Lung microvascular endothelial cell (primary cell): ENCODE measurements at places on chromosomes 3 and 15. TPM values are rescaled to one million over a fixed set of nuclear protein-coding genes. Genes with fewer than 3 reads are reported as not detected.

The TMEM212 gene
- total RNA-seq: not detected in 2 replicates

The UPK1B gene
- under 0.01 TPM in 1 of 2 replicates, not detected in the other for total RNA-seq

The TRH gene
- not detected in 2 replicates for total RNA-seq

The NCBP2 gene
- total RNA-seq: 44.5 and 49.0 TPM in 2 replicates

The PRR23C gene
- total RNA-seq: not detected in 2 replicates

The ANKRD34C gene
- total RNA-seq: not detected in 2 replicates
